ENCODE measurements at places on chromosomes 1 and 21.

DNA sequence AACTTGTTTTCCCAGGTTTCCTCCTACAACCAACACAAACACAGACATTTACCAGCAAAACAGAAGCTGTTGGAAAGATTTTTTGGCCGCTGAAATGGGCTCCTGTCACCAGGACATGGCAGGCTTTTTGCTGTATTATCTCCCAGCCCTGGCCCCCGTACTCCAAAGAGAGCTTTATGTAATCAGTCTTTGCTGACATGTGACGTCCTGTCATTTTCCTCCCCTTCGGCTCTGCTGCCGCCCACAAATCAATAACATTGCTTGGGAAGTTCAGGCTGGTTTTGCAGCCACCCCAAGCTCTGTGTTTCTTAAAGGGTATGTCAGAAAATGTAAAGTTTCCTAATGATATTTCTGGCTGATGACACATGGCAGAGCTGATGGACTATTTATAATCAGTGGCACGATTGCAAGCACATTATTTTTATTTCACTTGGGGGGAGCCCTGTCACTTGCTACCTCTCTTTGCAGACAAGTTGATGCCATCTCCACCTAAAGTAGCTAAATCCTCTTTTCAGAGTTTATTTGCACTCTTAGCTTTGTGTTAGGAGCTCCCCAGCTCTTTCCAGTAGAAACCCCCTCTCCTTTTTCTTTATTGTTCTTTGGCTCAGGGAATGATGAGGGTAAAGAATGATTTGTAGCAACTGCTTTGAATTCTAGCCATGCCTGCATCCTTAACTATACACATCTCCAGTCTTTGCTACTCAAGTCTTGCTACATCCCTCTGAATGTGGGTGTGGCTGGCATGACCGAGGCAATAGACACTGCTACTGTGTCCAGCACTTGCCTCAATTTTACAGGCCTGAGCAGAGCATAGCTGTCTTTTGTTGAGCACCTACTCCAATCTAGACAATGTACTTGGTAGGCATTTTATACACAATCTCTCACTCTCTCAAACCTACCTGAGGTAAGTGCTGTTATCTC lies 67.3 kb downstream of the ELAVL4 start:
- no peak for DNase-seq

DNA sequence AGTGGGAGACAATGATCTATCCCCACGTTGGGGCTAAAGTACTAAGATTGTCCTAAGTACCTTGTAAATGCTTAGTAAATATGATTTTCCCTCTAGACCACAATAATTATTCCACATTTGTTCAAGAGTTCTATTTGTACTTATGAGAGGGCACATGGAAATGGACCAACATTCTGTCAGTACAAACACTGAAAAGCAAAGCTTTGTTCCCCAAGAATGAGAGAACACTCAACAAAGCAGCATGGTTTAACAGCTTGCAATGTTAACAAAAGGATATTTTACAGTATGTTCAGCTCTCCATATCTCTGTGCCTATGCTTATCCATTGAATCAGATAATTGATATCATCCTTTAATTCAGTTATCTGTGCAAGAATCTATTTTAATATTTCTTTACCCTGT lies 35.4 kb downstream of the RBM11 start:
- DNase-seq = no peak

DNA sequence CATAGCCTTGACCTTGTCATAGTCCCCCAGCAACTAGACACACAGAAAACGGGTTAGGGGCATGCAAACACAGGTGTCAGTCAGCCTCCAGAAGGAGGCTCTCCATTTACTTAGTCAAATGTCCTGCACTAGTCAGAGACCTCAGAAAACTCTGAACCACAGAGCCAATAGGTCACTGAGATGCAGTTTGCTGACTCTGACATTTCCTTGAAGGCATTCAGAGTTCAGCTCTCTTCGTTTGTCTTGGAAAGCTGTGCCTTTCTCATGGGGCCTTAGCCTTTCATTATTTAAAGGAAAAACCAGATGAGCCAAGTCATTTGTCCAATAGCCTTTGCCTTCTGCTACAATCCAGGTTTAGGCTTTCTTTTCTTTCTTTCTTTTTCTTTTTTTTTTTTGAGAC lies 3.5 kb downstream of the OLFML2B start:
- peak; percentile 44 for DNase-seq

- no peak for DNase-seq
Observed at GRCh38 chr1:35223084-35223630, 30.2 kb upstream of the SFPQ start.

GRCh38 chr1:15371610-15372545 lies 37.8 kb upstream of the EFHD2 start:
- DNase-seq = no peak

- DNase-seq = no peak
Observed at GRCh38 chr1:158996998-158997397, 12.7 kb upstream of the IFI16 start.

DNA sequence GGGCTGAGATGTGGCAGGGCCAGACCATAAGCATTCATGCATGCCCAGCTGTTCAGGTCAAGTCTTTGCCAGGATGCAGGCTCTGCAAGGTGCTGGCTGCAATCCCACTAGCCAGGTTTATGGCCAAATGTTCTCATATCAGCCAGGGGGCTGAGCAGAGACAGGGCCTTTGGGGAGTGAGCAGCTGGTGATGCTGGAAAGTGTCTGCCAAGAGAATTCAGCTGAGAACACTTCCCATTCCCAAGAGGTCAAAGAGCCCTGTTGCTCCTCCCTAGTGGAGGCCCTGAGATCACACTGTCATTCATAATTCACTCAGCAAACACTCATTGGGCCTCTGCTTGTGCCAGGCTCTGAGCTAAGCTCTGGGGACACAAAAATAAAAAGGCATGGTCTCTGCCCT lies 150.3 kb downstream of the DMRTA2 start:
- no peak for DNase-seq

DNA sequence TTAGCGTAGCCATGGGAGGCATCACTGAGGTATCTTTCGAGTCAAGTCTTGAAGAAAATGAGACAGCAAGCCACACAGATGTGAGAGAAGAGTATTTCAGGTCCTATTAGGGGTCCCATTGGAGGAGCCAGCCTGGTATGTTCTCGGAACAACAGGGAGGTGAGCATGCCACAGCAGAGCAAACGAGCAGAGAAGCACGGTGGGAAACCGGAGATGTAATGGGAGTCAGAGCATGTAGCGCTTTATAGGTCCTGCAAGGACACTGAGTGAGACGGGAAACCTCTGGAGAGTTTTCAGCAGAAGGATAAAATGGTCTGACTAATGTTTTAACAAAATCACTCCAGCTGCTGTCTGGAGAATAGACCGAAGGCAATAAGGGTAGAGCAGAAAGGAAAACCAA lies 15.9 kb downstream of the H3-3A start:
- no peak for DNase-seq

DNA sequence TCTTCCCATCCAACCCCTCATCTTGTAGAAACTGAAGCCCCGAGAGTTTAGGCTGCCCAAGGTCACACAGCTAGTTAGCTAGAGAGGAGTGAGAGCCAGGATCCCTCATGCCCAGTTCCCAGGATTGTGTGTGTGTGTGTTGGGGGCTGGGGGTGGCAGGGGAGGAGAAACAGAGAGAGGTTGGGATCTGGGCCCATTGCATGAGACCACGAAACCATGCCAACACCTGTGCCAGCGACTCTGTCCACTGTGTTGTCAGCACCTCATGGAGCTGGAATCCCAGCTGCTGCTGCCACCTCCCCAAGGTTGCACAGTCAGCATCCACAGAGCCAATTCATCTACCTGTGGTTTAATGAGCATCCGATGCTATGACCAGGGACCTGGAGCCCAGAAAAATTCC lies 115.4 kb upstream of the ZC3H12A start:
- no peak for DNase-seq

- peak; percentile 58 for DNase-seq
Observed at GRCh38 chr1:100721526-100722207, 2.1 kb downstream of the VCAM1 start.

DNA sequence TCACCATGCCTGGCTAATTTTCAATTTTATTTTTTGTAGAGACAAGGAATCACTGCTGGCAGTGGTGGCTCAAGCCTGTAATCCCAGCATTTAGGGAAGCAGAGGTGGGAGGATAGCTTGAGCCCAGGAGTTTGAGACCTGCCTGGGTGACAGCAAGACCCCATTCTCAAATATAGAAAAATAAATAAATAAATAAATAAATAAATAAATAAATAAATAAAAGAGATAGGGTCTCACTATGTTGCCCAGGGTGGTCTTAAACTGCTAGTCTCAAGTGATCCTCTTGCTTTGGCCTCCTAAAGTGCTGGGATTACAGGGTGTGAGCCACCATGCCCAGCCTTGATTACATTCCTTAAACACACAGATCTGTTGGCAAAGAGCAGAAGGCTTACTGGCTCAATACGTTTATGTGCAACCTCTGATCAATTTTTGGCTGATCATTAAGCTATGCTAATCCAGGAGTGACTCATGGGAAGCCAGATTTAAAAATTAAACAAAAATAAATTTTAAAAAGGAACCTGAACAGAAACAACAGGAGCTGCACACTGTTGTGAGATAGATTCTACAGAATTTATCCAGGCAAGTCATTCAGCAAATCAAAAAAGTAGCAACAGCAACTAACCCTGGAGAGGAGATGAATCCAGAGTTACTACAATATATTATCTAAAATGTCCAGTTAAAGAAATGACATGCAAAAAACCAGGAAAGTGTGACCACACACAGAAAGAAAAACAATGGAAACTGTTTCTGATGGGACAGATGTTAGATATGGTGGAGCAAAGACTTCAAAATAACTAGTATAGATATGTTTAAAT lies 79.4 kb downstream of the RPE65 start:
- DNase-seq = no peak

- peak; percentile 59 for DNase-seq
Observed at GRCh38 chr1:204578867-204579664, 62.9 kb downstream of the MDM4 start.

DNA sequence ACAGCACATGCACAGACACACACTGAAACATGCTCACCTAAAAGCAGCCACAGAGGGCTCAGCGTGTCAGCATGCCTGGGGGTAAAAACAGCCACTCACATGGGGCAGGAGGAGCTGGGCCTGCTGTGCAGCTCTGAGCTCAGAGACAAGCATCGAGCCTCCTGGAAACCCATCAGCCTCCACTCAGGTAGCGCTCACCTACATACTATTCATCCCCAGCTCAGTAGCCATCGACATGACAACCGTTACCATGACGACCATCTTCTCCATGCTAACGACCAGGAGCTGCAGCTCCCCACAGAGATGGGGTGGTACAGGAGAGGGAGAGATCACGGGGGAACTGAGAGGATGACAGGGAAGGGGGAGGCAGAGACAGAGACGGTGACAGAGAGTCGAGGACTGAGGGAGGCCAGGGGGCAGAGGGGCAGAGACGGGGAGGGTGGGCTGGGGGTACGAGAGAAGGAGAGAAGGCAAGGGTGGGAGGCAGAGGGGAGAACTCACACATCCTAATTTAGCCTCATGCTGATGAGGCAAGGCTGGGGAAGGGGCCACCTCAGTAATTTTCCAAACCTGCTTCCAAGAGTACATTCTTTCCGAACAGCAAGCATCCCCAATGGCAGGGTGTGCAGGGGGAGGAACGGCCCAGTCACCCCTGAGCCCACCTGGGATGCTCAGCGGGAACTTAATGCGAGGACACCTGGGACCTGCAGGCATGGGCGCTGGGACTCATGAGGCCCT lies 28.4 kb downstream of the SDC3 start:
- DNase-seq = no peak

DNA sequence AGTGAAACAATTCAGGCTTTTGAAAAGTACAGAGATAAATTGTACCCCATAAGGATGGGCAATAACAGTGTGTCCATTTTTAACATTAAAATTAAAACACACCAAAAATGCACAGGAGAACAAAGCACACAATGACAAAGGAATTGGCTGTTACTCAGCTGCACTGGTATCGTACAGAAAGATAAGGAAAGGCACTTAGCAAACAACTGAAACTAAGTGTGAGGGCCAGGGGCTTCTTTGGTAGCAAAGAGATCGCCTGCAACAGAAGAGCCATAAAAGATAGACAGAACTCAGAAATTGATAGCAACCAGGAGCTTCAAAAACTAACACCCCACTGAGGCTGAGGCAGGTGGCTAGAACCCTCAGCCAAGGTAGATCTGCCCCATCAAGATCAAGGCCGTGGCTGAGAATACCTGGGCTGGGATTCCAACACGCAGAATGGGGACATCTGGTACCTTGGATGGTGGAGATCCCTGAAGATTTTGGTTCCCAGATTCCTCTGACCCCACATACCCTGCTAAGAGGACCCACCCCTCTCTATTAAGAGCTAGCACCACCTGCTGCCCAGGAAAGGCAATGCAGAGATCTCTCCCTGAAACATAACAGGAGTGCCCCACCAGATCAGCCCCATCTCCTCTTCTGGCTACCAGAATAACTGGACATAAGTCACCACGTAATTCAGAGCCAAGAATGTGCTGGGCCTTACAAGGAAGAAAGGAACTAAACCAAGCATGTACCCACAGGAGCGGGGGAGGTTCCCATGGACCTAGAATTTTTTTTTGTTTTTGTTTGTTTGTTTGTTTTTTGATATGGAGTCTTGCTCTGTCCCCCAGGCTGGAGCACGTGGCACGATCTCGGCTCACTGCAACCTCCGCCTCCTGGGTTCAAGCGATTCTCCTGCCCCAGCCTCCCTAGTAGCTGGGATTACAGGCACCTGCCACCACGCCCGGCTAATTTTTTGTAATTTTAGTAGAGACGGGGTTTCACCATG lies 16.2 kb downstream of the PLEKHO1 start:
- DNase-seq = peak; percentile 61

DNA sequence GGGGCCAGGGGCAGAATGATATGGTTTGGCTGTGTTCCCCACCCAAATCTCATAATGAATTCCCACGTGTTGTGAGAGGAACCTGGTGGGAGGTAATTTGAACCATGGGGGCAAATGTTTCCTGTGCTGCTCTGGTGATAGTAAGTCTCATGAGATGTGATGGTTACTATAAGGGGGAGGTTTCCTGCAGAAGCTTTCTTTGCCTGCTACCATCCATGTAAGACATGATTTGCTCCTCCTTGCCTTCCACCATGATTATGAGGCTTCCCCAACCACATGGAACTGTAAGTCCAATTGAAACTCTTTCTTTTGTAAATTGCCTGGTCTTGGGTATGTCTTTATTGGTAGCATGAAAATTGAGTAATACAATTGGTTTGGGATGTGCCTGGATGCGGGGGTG lies 33.7 kb upstream of the LIN9 start:
- no peak for DNase-seq

GRCh38 chr1:213852107-213852506 lies 135.7 kb upstream of the PROX1 start:
- no peak for DNase-seq

DNA sequence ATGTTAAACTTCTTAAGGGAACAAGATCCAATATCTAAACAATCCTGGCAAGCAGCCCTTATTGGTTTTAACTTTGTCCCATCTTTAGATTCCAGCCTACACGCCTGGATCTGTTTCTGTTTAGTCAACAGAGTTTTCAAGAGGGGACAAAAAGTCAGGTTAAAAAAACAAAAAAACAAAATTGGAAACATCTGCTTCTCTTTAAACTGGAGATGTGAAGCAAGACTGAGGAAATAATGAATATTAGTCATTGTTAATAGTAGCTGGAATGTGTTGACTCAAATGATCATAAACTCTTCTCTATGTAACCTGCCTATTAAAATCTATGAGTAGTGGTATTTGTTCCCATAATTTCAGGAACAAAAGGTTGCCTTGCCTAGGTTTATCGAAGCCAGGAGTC lies 55.0 kb downstream of the NID1 start:
- DNase-seq = no peak

- no peak for DNase-seq
Observed at GRCh38 chr1:14934867-14935266, 218.7 kb upstream of the TMEM51 start.

- peak; percentile 34 for DNase-seq
Observed at GRCh38 chr1:27632387-27633297, 2.3 kb downstream of the FGR start.
